ENCODE measurements at places on chromosomes 2 and 18.

DNA sequence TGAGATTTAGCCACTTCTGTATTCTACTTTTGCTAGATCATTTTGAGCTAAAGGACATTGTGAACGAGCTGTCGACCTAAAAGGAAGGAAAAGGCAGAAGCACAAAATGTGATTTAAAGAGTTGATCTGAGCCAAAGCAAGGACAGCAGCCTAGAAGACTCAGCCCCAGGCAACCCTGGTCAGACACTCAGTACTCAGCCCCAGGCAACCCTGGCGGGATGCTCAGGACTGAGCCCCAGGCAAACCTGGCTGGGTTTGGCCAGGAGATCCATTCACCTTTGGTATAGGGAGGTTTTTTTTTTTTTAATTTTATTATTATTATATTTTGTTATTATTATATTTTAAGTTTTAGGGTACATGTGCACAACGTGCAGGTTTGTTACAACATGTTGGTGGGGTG lies 34.3 kb upstream of the PXDN start:
- no peak for DNase-seq

- DNase-seq: no peak
Measured at GRCh38 chr2:162029287-162029901, 44.6 kb downstream of the DPP4 start.

GRCh38 chr2:86416146-86416545 lies 25.0 kb upstream of the KDM3A start:
- DNase-seq: no peak

- DNase-seq: no peak
Measured at GRCh38 chr18:59957957-59958356, 58.2 kb downstream of the PMAIP1 start.

GRCh38 chr2:15901808-15902130 lies 38.6 kb upstream of the MYCN start:
- no peak for DNase-seq

- DNase-seq: no peak
Measured at GRCh38 chr2:127663566-127664064, 11.7 kb downstream of the LIMS2 start.

DNA sequence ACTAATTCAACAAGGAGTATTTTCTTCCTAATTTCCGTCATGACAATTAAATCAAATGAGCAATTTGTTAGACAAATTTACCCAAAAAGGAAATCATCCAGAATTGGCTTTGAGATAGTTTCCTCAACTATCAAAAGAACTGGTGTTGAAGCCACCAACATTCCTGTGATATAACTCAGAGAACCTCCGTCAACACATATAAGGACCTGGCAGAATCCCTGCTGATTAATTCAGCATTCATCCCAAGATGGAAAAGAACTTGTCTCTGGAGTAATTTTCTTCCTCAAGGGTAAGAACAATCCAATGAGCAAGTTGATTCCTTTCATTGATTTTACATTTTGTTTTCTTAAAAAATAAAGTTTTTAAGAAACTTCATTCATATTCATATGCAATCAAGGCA lies 62.0 kb downstream of the MBD2 start:
- DNase-seq: no peak

- peak; percentile 15 for DNase-seq
Measured at GRCh38 chr2:108960006-108960405, 29.0 kb downstream of the EDAR start.

Data from CD8-positive, alpha-beta T cell (primary cell).